H4 (cell line): ENCODE measurements at places on chromosomes 5 and 9.
A peak's percentile ranks its signal among the peaks of the same experiment; 100 is the strongest.

DNA sequence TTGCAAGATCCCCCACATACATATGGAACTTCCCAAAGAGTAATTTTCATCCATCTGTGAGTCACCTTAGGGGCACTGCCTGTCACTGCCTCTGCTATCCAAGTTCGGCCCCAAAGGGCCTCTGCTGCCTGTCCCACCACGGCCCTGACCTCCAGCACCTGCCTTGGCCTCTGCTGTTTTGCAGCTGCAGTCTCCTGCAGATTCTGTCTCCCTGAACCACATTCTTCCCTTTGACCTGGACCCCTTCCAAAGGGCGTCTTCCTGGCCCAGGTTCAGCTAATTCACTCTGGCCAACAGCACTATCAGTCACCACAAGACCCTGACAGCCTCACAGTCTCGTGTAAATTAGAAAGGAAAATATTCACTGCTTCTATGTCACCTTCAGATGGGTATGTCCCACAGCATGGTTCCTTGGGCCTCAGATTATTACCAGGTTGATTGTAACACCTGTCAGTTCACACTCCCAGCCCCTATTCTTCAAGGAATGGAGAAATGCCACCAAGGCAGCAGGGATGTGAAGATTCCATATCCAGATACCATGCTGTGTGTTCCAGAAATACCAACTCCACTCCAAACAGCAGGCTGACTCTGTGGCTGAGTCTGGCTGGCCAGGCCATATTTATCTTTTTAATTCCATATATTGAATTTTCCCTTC is 479.3 kb downstream of the ARHGEF28 start:
- no peak for DNase-seq

DNA sequence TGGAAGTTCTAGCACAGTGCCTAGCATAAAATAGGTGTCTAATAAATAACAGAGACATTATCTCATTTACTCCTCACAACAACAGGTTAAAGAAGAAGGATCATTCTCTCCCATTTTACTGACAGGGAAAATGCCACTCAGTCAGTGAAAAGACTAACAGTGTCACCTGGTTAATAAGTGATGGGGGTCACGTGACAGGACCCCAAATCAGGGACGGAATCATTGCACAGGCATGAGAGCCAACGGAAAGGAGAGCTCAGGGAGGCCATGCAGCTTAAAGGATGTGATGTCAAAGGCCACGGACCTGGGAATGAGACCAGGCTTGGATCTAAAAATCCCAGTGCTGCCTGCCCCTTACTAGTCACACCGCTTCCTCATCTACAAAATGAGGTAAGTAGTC is 101.2 kb downstream of the BNC2 start:
- no peak for DNase-seq

- no peak for DNase-seq
These were observed 119.3 kb downstream of the SNCAIP start for GRCh38 chr5:122431298-122431697.

GRCh38 chr5:77751328-77752023 is 24.7 kb downstream of the TBCA start:
- DNase-seq, result no peak

- DNase-seq, result no peak
These were observed 1009.5 kb downstream of the PTPRD start for GRCh38 chr9:9603345-9603744.

GRCh38 chr9:8282535-8282934 is 483.0 kb upstream of the DMAC1 start:
- DNase-seq, result no peak

DNA sequence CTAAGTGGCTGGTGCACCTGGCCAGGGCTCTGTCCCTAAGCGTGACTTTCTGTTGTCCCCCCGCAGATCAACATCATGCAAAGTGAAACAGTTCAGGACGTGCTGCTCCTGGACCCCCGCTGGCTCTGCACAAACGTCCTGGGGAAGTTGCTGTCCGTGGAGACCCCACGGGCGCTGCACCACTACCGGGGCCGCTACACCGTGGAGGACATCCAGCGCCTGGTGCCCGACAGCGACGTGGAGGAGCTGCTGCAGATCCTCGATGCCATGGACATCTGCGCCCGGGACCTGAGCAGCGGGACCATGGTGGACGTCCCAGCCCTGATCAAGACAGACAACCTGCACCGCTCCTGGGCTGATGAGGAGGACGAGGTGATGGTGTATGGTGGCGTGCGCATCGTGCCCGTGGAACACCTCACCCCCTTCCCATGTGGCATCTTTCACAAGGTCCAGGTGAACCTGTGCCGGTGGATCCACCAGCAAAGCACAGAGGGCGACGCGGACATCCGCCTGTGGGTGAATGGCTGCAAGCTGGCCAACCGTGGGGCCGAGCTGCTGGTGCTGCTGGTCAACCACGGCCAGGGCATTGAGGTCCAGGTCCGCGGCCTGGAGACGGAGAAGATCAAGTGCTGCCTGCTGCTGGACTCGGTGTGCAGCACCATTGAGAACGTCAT is 19.7 kb upstream of the CTSL start:
- DNase-seq, result no peak

DNA sequence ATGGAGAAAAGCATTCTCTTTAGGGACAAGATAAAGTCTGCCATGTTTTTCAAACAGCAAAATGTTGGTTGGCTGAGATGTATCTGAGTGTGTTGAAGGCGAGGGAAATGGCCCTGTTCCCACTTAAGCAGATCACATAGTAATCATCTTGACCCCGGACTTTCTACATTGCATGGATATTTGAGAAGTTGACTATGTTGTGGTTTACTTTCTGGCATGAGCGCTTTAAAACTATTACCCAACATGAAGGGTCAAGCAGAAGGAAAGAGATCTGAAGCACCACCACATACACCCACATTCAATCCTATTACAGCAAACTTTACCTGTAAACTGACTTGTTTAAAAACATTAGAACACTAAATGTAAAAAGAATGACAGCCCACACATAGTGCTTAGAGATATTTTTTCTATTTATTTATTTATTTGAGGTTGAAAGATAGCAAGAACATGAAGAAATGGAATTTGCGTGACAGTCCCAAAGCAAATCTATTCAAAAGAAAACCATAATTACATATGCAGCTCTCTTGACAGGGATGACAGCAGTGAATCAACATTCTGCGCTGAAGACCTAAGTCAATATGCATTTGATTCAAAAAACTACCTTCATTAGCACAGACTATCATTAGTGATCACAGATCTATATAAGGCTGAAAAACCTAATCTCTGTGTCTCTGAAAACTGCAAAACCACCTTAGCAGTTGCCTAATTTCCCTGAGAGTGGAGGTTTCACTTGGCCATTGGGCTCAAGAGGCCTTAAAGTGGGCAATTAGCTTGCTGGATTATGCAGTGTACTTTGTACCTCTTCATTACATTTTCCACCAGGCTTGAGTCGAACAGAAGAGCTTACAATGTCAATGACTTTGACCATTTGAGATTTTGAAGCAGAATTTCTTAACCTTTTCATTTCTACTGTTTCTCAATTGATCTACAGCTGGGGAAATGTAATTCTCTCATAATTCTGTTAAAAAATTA is 195.0 kb downstream of the PDE4D start:
- DNase-seq, result no peak

DNA sequence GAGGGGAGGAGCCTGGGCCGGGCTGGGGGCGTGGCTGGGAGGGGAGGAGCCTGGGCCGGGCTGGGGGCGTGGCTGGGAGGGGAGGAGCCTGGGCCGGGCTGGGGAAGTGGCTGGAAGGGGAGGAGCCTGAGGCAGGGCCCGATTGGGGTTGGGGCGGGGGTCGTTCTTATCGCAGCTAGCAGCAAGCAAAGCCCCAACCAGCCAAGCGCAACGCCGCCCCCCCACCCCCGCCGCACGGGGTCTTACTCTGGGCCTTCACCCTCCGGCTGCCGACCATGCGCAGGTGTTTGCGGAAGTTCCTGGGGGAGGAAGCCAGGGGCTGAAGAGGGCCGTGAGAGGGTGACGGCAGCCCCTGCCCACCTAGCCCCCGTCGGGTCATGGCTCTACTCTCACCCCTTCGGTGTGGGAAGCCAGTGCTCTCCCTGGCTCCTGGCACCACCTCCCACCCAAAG is 5.0 kb downstream of the NSMF start:
- no peak for DNase-seq

- no peak for DNase-seq
These were observed 162.1 kb downstream of the TENT4A start for GRCh38 chr5:6875376-6875775.

GRCh38 chr5:169770109-169770508 is 133.0 kb downstream of the DOCK2 start:
- DNase-seq, result no peak

DNA sequence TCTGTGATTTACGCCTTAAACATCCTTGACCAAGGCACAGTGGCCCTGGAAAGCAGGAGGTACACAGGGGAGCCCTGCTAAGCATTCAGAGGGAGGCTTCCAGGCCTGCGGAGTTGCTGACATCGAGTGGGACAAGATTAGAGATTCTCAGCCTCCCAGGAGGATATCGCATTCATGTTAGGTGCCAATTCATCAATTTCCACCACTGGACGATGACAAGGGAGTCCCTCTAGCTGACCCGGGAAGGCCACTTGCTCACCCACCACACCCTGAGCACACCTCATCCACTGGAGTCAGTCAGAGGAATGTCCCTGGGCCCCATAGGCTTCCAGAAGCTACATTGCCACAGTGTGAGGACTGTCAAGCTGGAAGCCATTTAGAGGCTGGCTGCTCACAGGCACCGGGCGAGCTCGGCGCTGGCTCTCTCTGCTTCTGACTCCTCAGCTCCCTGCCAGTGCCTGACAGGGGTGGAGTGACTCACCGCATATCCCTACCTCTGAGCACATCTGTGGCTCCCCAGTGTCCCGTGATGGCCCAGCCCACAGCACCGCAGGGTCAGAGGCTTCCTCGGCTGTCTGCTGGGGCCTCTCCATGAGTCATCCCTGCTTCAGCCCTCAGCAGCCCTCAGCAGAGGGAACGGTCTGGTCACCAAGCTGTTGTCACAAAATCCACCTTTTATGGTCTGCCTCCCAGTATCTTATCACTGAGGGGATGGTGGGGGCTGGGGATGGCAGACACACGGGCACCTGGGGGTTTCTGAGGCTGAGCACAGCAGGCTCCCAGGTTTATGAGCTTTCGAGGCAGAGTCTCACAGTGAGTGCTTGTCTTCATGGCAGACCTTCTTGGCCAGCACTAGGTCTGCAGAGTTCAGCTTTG is 117.5 kb downstream of the ZNF608 start:
- peak; percentile 99 for DNase-seq

GRCh38 chr9:101635473-101635872 is 40.7 kb upstream of the PPP3R2 start:
- no peak for DNase-seq

- no peak for DNase-seq
These were observed 404 bp upstream of the AFAP1L1 start for GRCh38 chr5:149271195-149271715.

DNA sequence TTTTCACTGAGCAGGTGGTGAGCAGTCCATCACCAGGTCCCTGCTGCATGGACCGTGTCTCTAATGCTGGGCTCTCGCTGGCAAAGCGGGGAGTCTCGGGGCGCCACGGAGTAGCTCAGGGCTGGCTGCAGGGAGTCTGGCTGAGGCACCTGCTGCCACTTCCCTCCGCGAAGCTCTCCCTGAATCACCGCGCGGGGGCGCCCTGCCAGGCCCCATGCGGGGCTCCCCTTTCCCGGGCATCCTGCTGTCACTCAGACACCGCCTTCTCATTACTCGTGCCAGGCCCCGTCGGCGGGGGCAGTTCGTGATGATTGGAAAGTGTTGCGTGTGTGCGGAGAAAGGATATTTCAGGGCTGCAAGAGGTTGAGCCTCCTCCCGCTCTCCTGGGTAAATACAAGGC is 335.8 kb downstream of the IRX2 start:
- DNase-seq, result no peak

- no peak for DNase-seq
These were observed 6.0 kb downstream of the TMEM171 start for GRCh38 chr5:73126381-73126780.

DNA sequence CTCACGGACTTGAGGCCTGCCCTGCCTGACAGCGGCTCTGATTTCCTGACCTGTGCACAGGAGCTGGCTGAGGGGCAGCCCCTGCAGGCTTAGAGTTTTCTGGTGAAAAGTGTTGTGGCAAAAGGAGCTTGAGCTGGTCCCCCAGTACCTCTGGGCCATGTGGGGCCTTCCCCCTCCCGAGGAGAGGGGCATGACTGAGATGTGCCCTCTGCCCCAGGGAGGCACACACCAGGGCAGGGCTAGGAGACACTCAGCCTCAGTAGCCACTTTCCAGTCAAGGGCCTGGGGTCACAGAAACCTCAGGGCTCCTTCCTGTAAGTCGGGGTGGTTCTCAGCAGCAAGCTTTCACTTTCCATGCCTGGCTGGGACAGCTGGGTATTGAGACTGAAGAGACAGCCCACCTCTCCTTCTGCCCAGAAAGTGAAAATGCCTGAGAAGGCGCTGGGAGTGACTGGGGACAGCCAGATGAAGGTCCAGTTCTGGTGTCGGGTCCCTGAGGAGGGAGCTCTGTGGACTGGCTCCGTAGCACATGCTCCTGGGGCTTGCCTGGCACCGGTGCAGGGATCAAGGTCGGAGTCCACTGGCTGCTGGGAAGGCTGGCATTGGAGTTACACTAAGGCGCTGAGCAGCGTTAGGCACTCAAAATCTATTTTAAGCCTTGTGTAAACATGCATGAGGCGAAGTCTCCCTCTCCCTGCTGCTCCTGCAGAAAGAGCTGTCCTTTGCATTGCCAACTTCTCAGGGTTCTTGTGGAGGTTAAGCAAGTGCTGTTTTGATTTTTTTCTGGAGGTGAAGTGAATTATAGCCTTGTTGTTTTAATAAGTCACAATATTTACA is 394.9 kb downstream of the GADD45G start:
- DNase-seq, result peak; percentile 83

- DNase-seq, result no peak
These were observed 38.6 kb downstream of the ELOVL7 start for GRCh38 chr5:60805463-60805862.

DNA sequence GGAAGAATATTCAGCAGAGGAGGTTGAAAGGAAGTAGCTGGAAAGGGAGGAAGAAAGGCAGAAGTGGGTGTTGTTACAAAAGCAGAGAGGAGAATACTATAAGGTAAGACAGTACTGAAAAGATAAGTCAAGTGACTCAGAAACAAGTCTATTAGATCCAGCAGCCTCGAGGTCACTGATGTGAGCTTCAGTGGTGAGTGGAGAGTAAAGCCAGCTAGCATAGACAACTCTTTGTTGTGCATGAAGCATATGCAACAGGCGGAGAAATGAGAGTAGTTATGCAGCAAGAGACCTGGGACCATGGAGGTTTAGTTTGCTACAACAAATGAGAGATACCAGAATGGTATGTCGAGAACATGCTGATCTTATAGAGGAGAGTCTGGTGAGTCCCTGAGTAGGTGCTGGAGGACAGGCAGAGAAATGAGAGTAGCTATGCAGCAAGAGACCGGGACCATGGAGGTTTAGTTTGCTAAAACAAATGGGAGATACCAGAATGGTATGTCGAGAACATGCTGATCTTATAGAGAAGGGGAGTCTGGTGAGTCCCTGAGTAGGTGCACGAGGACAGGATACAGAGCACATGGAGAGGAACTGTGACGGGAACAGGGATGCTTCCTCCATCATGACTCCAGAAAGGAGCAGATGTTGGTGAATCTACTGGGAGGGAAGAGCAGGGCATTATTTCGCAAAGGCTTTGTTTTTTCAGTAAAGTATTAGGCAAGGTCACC is 36.0 kb downstream of the EQTN start:
- no peak for DNase-seq
